Thoracic aorta (tissue), 2 donors: ENCODE measurements at places on chromosomes 3 and 15. TPM values are rescaled to one million over a fixed set of nuclear protein-coding genes. Genes with fewer than 3 reads are reported as not detected.

- no peaks in the 10 kb centered on the region for H3K27me3 ChIP-seq
- H3K27ac ChIP-seq = no peak overlapping the region
- no peaks in the 10 kb centered on the region for H3K4me1 ChIP-seq
- no peaks in the 10 kb centered on the region for H3K36me3 ChIP-seq
Observed at GRCh38 chr3:74089814-74090213, 465.1 kb upstream of the PDZRN3 start.

- no peak overlapping the region for H3K4me3 ChIP-seq
- DNase-seq = no peak
- no peaks in the 10 kb centered on the region for H3K27me3 ChIP-seq
- peaks cover 24% of the 10 kb centered on the region for H3K36me3 ChIP-seq
- peaks cover 12% of the 10 kb centered on the region for H3K4me1 ChIP-seq
- H3K27ac ChIP-seq = peak overlapping the region; percentile 68
Observed at GRCh38 chr3:148998297-148998696, 7.0 kb downstream of the GYG1 start.

Gene TIPARP
- 77.2 TPM for total RNA-seq

GRCh38 chr3:172213904-172214303 lies 174.5 kb downstream of the FNDC3B start:
- H3K27ac ChIP-seq = peak overlapping the region; percentile 95
- peaks cover 83% of the 10 kb centered on the region for H3K4me1 ChIP-seq
- no peaks in the 10 kb centered on the region for H3K27me3 ChIP-seq

DNA sequence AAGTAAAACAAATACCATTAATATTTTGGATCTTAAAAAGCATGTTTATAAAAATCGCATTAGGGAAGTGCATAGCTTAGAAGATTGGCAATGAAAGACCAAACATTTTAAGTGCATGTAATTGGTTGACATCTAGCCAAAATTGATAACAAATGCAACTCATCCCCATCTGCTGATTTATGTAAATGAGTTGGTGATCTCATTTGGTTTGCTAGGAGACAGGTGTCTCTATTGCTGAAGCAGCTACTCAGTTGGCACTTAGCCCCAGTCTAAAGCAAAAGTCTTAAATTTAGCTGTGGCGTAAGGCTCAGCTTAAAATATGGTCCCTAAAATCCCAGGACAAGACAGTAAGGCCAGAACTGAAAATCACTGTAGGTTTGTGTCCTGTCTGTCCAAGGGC lies 113.5 kb upstream of the CHL1 start:
- no peaks in the 10 kb centered on the region for H3K27me3 ChIP-seq
- no peak overlapping the region for H3K4me3 ChIP-seq
- no peak overlapping the region for H3K27ac ChIP-seq
- no peak for DNase-seq

- no peak for DNase-seq
- no peaks in the 10 kb centered on the region for H3K4me1 ChIP-seq
- H3K36me3 ChIP-seq = no peaks in the 10 kb centered on the region
- H3K27ac ChIP-seq = no peak overlapping the region
- H3K27me3 ChIP-seq = no peaks in the 10 kb centered on the region
Observed at GRCh38 chr15:86062646-86063243, 16.9 kb upstream of the AGBL1 start.

Gene MTFMT
- total RNA-seq = 25.9 TPM

Gene SAMMSON
- total RNA-seq = 3.4 TPM

Gene LAMB2
- total RNA-seq = 806 TPM

Gene DNAH12
- total RNA-seq = 0.14 TPM

DNA sequence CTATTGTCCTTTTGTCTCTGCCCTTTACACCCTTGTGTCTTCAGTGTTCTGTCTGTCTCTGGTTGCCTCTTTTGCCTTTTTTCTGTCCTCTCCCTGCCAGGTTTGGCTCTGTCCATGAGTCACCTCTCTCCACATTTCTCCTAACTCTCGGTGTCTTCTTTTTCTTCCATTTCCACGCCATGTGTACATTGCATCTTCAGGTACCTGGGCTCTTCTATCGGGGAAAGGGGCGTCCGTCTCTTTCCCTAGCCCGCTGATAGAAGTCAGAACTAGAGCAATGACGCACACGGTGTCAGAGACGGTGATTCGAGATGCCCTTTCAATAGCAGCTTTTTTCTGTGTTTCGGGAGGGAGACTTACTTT lies 641 bp downstream of the OPA1 start:
- H3K4me3 ChIP-seq = peak overlapping the region; percentile 83
- H3K36me3 ChIP-seq = no peaks in the 10 kb centered on the region
- H3K27me3 ChIP-seq = no peaks in the 10 kb centered on the region
- H3K27ac ChIP-seq = peak overlapping the region; percentile 71
